SW 1271 (cell line): ENCODE measurements at places on chromosomes 4 and X.

- no peak for DNase-seq
These were observed 19.3 kb upstream of the ING2 start for GRCh38 chr4:183485411-183486160.

DNA sequence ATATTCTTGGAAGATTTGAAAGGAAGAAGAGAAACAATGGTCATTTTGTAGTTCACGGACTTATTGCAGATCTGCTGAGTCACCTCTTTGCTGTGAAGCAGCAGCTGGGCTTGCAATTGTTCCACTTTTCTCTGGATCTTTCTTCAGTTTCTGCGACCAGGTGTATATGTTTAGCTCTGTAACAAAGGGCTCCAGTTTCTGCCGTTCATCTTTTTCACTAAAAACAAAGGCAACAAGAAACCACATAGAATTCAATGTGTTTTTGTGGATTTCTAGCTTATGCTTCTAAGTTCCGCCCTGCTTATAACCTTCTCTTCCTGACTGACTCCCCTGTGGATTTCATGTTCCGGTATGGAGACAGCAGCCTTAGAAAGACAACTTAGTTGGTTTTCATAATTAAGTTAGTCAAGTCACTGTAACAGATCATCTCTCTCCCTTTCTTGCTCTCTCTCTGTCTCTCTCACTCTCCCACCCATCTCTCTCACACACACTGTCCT is 121.6 kb upstream of the EPHA5 start:
- no peak for DNase-seq

- DNase-seq: no peak
These were observed 1801.0 kb downstream of the C4orf33 start for GRCh38 chr4:130896920-130897319.

GRCh38 chrX:15160558-15161095 is 109.3 kb downstream of the ASB9 start:
- no peak for DNase-seq

GRCh38 chrX:16946971-16947562 is 609 bp downstream of the REPS2 start:
- DNase-seq: no peak

DNA sequence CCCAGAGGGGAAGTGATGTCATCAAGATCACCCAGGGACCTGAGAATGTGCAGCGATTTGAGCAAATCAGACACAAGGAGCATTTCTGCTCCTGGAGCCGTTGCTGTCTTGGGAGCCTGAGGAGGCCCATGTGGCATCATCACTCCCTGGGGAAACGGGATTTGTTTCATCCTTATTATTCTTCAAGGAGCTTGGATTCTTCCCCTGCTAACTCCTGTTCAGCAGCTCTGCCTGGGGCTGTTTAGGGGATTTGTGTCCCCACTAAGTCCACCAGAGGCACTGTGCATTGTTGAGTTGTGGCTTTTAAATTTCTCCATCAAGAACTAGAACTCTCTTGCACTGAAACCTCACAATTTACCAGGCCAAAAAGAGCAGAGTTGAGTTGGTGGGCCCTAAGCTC is 104.2 kb upstream of the MSX1 start:
- DNase-seq: no peak

GRCh38 chr4:145819853-145820181 is 118.8 kb downstream of the ZNF827 start:
- no peak for DNase-seq

DNA sequence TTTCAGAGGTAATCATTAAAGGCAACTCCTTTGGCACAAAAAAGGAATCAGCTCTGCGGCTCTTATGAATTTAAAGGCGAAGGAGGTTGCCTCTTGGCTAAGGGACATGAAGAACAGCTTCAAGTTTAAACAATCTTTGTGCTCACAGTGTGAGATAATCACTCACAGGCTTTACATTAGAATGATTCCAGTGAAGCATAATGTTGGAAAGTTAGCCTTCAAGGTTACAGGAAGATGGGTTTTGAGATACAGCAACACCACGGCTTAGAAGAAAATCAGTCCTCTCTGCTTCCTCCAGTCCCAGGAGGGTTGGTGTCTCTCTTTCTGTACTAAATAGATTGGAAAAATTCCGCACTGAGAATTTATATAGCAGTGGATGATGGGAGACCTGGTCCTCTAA is 11.6 kb upstream of the SCD5 start:
- no peak for DNase-seq

GRCh38 chrX:25025615-25026014 is 9.8 kb upstream of the ARX start:
- DNase-seq: no peak

DNA sequence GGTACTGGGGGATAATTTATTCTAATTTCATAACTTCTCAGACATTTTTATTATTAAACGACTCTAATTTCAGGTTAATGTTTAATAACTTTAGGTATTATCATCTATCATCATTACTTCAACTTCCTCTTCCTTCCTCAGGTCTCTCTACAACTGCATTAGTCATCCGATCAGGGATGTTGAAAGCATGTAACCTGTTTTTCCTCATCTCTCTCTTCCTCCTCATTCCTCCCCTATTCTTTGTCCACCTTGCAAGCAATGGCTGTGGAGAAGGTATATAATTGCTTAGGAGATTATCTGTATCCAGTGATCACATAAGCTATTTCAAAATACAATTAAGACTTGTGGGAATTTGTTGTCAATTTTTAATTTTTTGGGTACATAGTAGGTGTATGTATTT is 632.6 kb upstream of the DIAPH2 start:
- DNase-seq: no peak

DNA sequence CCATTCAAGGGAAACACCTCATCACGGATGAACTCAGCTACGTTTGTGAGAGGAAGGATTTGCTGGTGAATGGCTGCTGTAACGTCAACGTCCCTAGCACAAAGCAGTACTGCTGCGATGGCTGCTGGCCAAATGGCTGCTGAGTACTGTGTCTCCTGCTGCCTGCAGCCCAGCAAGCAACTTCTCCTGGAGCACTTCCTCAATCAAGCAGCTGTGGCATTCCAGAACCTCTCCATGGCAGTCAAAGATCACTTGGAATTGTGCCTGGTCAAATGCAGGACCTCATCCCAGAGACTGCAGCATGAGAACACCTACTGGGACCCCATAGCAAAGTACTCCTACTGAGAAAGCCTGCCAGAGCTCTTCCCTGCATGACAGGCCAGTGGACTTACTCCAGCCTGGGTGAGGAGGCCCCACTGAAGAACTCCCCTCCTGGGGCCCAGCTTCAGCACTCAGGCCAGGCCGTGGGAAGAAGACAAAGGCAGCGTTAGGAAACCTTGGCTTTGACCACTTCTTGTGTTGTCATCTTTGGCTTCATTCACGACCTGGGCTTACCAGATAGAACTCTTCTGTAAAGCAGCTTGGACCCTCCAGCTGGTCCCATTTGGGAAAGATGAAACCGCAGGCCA is 244.3 kb downstream of the RBMX2 start:
- no peak for DNase-seq

GRCh38 chrX:120791013-120791643 is 84.5 kb downstream of the CT47B1 start:
- no peak for DNase-seq

DNA sequence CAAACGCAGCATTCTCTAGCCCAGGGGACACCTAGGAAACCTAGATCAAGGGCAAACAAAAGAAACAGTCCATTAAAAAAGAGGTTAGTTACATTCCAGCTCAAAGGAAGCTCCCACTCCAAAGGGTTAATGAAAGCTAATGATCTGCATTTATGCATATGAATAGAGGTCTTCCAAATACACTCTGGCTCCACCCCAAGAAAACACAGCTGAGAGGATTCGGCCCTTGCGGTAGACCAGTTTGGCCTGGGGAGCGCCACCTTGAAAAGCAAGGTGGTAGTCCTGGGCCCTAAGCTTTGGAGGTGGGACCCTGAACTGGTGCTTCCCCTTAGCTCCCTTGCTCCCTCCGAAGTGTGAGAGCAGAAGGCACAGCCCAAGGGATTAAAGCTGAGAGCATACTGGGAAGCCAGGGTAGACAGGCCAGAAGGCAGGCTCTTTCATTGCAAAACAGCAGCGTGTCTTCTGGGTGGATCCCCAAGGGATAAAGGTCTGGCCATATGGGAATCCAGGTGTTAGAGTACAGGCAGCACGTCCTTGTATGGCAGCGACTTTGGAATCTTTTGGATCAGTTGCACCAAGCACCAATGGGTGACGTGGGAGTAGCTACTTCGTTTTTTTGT is 3.7 kb downstream of the GABRQ start:
- DNase-seq: no peak

GRCh38 chr4:176066757-176067156 is 1.1 kb downstream of the WDR17 start:
- DNase-seq: no peak

- DNase-seq: no peak
These were observed 37.8 kb upstream of the TACR3 start for GRCh38 chr4:103757631-103758030.

GRCh38 chr4:88953400-88953799 is 103.6 kb downstream of the FAM13A start:
- no peak for DNase-seq

DNA sequence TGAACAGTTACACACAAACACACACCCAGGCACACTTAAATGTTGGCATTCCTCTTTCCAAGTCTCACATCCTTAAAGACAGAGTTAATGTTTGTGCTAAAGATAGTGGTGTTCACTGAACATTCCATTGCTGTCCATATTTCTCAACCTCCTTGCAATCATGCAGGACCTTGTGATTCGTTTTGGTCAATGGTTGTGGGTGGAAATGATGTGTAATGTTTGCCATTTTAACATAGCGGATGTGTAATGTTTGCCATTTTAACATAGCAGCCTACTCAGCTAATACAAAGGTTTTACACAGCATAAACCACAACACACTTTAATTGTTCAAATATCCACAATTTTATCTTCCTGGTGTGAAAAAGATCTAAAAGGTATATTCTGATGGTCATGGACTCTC is 93.9 kb downstream of the CEP44 start:
- no peak for DNase-seq

DNA sequence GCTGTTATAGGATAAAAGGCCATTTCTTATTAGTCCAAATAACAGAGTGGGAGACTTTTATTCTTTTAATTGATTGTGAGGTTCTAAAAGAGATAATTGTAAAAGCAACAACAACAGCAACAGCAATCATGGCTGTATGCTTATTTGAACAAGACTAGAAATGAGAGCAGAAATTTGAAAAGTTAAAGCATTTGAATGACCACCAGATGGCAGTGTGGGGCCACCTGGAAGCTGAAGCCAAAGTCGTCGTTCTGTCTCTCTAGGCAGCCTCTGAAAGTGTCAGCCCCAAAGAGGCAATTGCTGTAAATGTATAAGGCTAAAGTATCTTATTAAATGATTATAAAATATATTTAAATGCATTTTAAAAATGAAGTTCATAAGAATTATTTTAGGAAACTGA is 42.2 kb downstream of the SH2D1A start:
- no peak for DNase-seq

- DNase-seq: no peak
These were observed 77.4 kb downstream of the MBNL3 start for GRCh38 chrX:132411310-132411977.

DNA sequence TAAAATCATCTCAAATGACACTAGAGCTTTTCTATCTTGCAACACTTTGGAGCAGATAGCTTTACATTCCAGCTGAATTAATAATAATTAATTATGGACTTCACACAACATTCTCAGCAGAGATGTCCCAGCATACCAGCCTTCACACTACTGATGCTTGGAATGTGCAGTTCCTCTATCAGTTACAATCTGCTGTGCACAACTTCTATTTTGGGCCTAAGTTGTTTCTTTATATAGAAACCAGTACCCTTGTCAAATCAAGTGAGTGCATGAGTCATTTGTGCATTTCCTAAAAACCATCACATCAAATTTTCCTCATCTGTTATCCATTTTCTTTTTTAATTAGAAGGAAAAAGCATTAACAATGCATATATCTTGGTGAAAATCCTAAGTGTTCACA is 8.8 kb upstream of the RASL11B start:
- DNase-seq: no peak

GRCh38 chrX:23904096-23904495 is 3.6 kb downstream of the APOO start:
- no peak for DNase-seq

DNA sequence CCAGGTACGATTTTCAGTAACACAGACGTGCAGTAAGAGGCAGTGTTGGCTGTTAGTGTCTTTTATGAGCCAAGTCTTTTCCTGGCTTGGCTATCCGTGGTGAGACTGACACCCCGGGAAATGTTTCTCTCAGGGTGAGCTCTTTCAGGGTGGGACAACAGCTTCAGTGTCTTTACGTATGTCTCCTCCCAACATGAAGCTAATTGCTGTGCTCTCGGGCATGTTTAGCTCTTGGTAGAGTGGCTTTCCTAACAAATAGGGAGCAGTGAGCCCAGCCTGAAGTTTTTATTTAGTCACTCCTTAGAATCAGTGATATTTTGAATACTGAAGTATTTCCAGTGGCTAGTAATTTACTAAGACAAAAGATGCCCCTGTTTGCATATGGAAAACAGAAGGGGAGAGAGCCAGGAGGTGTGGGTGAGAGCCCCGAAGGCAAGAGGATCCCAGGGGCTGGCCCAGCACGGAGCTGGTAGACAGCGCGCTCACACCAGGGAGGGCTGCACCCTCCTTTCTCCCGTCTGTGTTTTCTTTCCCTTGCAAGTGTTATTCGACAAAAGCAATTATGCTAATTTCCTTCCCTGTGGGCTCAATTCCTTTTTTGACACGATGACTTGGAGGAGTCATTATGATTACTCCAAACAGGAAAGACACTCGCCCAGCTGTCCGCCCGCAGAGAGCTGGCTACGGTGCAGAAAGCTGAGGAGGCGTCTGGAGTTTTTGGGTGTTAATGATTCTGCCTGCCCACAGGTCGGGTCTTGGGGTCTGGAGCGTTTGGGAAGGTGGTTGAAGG is 47.7 kb downstream of the PDGFRA start:
- no peak for DNase-seq

DNA sequence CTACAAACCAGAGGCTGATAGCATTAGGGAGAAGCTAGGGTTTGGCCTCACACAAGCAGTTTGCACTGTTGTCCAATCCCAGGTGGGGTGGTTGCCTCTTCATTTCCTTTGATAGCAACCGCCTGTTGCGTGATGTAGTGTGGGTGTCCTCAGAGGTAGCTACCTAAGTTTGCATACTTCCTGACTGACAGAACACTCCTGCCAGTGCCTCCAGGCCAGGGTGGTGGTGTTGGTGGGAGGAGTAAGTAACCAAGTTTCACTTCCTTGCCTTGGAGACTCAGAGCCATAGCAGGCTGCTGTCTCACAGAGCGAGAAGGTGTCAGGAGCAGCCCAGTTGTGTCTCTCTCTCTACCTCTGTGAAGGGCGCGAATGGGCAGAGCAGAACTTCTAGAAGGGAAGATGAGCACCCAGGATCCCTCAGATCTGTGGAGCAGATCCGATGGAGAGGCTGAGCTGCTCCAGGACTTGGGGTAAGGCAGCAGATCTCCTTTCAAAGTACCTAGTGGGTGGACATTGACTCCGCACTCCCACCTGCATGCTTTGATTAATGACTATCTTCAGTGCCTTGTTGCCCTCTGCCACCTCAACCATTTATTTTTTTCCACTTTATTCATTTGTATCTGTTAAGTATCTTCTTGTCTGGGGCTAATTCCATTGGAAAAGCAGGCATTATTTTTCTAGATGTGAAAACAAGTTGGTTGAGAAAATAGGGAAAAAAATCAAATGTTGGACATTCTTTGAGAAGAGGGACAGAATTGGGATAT is at the start of gene DAPP1:
Gene DAPP1 (plus strand): TSS at position 283 of the 764 bp plus-strand sequence. CDS start 87 bp downstream, at position 370.
- no peak for DNase-seq
